ENCODE measurements at places on chromosomes 4 and X.

GRCh38 chrX:17464194-17464593, 89.2 kb downstream of the NHS start:
- no peak for DNase-seq

DNA sequence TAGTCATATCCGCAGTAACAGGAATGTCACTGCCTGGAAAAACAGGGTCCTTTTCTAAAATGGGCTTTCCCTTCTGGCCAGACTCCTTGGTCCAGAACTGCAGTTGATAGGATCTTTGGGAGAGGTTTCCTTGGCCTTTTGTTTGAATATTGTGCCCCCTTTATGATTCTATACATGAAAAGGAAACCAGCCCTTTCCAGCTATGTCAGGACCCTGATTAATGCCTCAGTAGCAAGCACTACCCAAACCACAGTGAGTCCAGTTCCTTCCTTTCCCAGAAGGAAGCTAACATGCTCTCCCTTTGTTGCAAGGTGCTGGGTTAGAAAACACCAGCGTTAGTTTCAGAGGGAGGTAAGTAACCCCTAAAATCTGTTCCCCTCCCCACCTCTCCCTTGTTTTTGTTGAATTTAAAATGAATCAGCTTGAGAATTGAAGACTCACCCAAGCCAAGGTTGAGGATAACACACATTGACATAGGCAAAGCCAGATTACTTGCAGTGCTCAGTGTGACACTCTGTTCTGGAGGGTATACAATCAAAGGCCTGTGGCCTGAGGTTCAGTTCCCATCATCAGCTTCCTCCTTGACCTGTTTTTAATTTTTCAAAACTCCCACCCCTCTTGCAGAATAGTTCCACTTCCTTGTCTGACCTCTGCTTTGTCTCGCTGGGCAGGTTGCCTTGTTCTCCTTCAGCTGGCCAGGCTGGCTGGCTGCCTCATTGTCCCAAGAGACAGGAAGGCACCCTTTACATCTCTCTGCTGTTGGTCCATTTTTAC, 87.6 kb upstream of the PLAC1 start:
- DNase-seq, result no peak

GRCh38 chr4:6150046-6150735, 50.2 kb downstream of the JAKMIP1 start:
- DNase-seq, result no peak

DNA sequence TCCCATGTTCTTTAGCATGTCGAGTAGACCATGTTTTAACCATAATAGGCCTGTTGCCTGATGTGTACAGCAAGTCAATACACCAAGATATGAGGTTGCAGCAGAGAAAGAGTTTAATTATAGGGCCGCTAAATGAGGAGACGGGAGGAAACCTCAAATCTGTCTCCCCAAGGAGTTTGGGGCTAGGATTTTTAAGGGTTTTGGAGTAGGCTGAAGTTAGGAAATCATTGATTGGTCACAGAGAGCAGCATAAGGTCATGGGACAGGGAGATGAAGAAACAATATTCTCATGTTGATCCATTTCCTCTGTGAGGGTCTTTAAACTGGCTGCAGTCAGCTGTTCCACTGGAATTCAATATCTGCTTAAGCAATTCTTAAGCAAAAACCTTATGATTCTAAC, 160.2 kb upstream of the GALNT7 start:
- no peak for DNase-seq

DNA sequence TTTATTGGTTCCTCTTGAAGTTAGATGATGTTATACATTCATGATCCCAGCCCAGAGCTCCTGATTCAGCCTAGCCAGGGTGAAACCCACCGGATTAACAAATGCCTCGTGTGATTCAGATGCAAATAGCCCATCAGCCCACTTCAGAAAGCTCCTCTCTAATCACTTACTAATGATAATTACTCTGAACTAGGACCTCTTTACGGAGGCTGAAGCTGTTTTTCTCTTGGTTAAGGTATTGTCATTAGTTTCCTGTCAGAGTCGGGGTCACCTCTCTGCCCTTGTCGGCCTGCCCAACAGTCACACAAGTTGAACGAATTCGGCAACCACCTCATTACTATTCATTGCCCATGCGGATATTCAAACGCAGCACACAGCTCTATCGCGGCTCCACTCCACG, 36.6 kb downstream of the ZFP42 start:
- peak; percentile 58 for DNase-seq

DNA sequence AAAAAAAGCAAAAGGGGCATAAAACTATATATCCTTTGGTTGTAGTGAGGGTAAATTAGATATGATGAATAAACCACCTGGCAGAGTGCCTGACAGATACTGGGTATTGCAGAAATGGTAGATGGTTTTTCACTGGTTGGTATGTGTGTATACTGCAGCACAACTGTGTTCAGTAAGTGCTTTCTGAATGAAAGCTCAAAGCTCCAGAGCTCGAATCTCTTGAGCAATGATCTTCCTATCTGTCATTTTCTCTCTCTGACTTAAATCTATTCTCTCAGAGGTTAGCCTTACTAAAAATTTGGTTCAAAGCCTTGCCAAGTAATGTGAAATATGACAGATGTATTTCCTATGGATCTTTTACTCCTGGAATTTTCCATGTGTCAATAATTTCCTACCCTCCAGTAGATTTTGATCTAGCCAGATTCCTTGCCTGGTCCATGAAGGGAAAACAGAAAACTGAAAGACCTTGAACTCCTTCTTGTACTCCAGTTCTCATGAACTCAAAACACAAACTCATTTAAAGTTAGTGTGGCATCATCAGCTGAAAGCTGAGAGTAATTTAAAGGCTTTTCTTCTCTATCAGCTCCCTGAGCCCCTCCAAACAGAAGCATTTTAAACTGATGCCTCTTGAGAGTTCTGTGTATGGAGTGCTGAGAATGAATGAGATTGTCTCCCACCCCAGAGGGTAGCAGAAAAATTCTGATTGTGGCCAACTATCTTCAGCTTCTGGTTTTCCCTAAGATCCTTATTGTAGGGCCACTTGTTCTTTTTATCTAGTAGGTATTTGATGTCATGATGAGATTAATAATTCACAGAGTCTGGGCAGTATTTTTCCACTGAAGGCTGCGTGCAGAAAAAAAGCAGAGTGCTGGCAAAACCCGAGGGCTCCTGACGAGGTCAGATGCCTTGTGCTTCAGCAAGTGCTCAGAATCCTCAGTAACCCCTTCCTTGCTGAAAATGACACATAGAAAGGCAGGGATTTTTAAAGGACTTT, 363.4 kb upstream of the BOD1L1 start:
- no peak for DNase-seq

DNA sequence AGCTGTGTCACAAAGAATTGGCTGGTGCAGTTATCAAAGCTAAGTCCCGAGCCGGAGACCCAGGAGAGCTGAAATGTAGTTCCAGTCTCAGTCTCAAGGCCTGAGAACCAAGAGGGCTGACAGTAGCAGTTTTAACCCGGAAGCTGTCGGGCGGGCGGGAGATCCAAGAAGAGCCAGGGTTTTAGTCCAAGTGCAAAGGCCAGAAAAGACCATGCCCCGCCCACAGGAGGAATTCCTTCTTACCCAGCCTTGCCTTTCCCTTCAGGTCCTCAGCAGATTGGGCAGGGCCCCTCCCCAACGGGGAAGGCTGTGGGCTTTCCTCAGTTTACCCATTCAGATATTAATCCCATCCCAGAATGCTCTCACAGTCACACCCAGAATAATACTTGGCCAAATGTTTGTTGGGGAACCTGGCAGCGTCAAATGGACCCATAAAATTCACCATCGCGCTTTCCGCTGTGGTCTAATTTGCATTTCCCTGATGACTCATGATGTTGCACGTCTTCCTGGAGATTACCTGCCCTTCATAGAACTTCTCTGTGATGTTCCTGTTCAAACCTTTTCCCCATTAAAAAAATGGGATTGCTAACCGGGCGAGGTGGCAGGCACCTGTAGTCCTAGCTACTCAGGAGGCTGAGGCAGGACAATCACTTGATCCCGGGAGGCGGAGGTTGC, 16.2 kb downstream of the MAEA start:
- no peak for DNase-seq

- no peak for DNase-seq
These were observed 243.9 kb upstream of the WDFY3 start for GRCh38 chr4:85210353-85210752.

DNA sequence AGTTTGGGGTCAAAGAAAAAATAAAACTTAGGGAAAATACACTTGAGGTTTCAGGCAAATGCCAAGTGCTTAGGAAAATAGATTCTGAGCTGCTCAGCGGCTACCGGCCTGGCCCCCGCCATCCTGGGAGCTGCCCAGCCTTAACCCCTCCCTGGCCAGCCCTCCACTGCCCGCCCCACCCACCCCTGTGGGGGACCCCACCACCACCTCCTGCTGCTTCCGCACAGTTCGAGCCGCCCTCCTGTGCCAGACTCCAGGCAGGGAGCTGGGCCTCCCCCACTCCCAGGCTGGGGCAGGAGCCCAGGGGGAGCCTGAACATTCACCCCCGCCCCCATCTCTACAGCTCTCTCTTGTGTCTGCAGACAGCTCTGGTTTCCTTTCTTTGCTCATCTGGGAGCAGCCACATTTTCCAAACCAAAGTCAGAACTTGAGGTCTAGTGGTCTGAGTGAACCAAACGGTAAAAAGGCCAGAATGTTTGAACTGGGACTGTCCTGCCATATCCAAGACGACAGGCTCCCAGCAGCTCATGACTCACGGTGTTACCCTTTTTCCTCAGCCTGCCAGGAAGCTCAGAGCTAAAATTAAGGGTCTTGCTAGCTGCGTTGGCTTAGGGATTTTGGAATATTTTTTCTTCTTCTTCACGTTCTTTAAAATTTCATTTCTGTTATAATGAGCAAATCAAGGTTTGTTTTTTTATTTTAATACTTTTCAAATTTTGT, 4.7 kb upstream of the FGFR3 start:
- DNase-seq, result no peak

Measured in neuronal stem cell (in vitro differentiated cells).